ENCODE measurements at places on chromosomes 13 and 19. TPM values are rescaled to one million over a fixed set of nuclear protein-coding genes. Genes with fewer than 3 reads are reported as not detected.

Gene TEKTIP1
- total RNA-seq, result not detected

Gene ZNF93
- not detected for total RNA-seq

Gene KLK15
- total RNA-seq, result not detected

Gene ZNF530
- 4.4 TPM for total RNA-seq

Gene F2RL3
- total RNA-seq, result not detected

Gene NALCN
- total RNA-seq, result 4.1 TPM

Gene LIM2
- total RNA-seq, result not detected

Gene ANKRD24
- total RNA-seq, result 0.39 TPM

Gene ZNF878
- total RNA-seq, result not detected
